Effector memory CD4-positive, alpha-beta T cell (primary cell): ENCODE measurements at places on chromosomes 4 and X.

DNA sequence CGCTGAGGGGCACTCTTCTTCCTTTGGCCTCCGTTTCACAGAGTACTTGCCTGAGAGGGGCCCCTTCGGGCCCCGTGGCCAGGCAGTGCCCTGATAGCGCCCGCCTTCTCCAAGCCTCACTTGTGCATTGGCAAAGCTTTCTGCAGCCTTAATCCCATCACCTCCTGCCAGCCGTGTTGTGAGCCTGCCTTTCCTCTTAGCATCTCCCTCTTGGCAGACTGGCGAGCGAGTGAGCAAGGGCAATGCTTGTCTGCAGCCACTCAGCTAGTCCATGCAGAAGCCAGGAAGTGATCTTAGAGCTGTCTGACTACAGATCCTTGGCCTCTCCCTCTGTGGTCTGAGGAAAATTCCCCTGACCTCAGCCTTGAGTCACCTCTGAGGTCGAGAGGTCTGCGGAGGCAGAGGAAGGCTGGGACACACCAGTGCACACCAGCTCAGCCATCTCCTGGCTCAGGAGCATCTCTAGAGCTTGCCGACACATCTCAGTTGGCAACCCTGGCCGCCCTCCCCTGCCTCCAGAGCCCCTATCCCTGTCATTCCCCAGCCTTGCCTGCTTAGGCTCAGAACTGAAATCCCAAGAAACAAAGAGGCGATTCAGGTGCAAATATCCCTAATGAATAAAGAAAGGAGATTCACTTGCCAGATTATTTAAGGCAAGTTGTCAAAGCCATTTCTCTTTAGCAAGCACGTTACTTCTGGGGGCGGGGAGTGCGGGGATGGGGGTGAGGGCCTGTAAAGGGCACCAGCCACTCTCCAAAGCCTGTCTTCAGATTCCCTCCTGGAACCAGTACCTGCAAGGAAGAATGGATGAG lies 143.5 kb upstream of the MAMLD1 start:
- no peak for DNase-seq

DNA sequence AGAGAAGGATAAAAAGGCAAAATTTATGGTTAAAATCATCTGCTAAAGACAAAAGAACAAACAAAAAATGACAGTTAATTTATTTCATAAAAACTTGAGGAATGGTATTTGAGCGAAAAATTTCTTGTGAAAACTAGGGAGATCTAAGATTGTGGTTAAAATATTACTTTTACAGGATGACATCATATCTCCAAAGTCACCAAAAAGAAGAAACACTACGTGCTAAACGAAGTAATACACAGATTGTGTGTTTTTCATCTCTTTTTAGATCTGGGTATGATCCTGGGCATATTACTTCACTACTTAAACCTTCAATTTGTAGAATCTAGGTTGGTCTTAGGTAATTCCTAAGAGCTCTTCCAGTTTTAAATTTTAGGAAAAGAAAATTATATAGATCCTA lies 107.7 kb downstream of the CAMK2D start:
- no peak for DNase-seq

DNA sequence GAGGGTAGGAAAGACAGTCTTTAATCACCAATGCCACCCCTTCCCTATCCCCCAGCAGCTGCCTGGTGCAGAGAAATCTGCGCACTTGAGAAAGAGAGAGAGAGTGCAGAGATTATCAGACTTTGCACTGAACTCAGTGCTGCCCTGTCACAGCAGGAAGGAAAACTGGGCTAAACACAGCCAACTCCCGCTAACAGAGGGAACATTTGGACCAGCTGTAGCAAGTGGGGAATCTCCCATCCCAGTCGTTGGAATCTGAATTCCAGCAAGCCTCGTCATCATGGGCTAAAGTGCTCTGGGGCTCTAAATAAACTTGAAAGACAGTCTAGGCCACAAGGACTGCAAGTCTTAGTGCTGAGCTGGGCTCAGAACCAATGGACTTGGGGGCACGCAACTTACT lies 168.7 kb downstream of the DLG3 start:
- DNase-seq, result no peak

- DNase-seq, result no peak
These were observed 6.4 kb downstream of the TCEAL8 start for GRCh38 chrX:103248553-103248952.

- DNase-seq, result no peak
These were observed 161.7 kb downstream of the AFAP1 start for GRCh38 chr4:7777871-7778509.

- DNase-seq, result no peak
These were observed 80.5 kb downstream of the NHSL2 start for GRCh38 chrX:71991164-71991563.

DNA sequence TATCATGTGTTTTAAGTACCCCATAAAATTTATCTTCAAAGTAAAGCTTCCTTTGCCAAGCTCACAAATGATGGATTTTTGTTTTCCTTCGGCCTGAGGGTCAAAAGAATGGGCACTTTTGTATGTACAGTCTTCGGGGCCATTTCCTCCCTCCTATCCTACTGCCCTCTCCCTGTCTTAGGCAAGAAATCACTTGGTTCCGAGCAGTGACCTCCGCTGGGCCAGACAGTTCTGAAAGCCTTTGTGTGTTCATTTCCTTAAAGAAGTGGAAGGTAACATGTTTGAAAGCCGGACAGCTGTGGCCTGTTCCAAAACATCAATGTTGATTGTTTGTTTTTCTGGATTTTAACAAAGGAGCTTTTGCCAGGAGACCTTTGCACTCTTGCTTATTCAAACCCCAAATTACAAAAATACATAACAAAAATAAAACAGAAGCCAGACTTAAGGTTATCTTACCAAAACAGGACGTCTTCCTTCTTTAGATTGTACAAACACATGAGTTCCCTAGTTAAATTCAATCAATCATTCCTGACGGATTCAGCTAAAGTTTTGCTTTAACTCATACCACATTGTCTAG lies 110.6 kb upstream of the LIMCH1 start:
- DNase-seq, result no peak

DNA sequence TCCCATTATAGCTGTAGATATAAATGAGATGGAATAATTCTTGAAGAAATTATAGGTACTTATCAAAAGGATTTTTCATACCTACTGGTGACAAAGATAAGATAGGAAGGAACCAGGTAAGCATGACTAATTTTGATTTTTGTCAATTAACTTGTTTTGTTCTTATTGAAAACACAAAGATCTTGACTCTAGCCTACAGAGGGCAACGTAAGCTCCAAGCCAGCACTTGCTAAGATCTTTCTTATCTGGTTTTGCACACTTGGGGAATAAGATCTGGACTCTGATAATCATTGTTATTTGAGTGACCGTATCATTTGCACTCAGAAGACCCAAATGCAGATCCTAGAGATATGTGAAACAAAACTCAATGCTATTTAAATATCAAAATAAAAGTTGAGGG lies 223.4 kb downstream of the VEGFC start:
- no peak for DNase-seq

DNA sequence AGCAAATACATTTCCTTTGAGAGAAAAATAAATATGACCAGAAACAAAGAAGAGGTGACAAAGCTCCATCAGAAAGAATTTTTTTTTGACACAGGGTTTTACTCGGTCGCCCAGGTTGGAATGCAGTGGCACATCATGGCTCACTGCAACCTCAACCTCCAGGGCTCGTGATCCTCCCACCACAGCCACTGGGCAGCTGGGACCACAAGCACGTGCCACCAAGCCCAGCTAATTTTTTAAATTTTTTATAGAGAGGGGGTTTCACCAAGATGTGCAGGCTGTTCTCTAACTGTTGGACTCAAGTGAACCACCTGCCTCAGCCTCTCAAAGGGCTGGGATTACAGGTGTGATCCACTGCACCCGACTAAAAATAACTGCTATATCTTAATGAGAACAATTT lies 10.3 kb downstream of the ADH5 start:
- no peak for DNase-seq

DNA sequence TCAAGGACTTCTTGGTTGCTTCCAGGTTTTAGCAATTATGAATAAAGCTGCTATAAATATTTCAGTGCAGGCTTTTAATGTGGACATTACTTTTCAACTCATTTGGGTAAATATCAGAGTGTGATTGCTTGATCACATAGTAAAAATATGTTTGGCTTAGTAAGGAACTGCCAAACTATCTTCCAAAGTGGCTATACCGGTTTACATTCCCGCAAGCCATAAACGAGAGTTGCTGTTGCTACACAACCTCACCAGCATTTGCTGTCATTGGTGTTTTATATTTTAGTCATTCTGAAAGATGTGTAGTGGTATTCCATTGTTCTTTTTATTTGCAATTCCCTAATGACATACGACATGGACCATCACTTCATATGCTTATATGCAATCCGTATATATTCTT lies 30.9 kb upstream of the SPOCK3 start:
- no peak for DNase-seq

GRCh38 chr4:149370785-149371420 lies 444.7 kb downstream of the IQCM start:
- no peak for DNase-seq

DNA sequence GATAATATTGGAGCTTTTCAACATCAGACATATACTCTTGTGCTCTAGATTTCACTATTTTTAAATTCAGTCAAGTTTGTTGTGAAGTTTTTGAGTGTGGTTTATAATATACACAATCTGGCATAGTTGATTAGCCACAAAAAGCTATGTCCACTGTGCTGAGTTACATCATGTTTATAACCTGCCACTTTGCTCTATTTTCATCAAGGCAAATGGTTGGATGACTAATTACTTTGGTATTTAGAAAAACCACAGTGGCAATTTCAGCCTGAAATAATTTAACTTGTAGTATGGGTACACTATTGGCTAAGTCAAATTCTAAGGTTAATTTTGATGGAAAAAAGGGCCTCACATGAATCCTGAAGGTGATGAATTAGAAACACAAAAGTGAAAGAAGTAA lies 262.6 kb downstream of the C4orf33 start:
- no peak for DNase-seq

- DNase-seq, result no peak
These were observed 26.0 kb downstream of the AMTN start for GRCh38 chr4:70544279-70544868.

DNA sequence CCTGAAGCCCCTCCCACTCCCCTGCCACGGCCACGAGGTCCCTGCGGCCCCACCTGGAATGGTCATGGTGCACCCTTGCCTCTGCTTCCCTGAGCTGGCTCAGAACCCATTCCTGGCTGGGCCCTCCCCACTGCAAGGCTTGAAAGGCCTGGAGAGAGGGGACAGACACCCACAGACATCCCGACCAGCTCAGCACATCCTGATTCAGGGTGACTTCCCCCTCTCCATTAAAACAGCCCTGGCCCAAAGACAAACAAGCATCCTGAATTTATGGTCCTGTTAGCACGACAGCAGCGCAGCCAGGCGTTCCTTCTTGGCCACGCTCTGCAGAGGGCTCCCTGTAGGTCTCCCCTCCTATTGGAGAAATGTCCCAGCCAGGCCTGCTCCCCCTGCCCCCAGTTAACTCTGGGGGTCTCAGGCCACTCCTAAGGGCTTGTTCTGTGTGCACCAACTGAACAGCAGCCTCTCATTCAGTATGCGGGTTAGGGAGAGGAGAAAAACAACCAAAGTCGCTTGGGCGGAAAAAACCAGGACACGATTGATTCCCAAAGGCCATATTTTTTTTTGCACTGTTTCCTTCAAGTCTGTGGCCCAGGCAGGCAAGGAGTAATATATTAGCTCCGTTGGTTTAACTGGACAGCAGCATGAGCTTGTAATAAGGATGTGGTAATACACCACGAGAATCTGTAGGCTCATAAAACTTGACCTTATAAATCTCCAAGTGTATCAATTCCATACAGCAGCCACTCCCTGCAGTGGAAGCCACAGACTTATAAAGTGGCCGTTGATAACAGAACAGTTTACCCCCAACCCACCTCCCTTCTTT lies 106.7 kb upstream of the MSX1 start:
- no peak for DNase-seq

DNA sequence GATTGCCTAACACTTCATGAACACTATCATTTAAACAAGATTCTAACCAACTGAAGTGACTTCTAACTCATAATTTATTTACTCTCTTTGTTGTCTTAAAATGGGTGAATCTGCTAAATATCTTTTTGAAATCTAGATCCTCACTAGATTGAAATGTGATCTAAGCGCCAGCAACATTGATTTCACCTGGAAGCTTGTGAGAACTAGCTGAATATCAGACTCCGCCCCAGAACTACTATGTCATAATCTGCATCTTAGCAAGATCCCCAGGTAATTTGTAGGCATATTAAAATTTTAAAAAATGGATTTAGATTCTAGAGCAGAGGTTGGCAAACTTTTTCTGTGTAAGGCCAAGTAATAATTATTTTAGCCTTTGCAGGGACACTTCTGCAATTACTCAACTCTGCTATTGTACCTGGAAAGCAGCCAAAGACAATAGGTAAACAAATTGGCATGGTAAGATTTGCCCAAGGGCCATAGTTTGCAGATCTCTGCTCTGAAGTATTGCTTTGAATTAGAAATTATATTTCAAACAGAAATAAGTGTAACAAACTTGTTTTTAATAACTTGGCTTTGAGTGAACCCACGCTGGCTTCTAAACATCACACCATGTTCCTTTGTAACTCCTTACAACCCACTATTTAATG lies 121.5 kb downstream of the REELD1 start:
- DNase-seq, result no peak

DNA sequence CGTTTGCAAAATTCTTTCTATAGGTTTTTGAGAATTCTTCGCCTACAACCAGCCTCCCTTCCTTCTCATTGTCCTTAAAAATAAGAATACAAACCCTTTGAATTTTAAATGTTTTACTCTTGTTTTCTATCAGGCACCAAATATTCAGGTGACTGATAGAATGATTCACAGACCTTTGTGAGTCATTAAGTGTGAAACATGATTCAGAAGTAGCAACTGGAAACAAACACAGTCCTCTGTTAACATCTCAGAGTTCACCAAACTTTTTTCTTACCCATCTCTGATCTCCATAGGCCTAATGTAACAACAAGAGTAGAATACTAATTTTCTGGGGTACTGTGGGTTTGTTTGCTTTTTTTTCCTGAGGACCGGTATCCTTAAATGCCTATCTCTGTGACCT lies 63.4 kb upstream of the MAB21L2 start:
- DNase-seq, result no peak

DNA sequence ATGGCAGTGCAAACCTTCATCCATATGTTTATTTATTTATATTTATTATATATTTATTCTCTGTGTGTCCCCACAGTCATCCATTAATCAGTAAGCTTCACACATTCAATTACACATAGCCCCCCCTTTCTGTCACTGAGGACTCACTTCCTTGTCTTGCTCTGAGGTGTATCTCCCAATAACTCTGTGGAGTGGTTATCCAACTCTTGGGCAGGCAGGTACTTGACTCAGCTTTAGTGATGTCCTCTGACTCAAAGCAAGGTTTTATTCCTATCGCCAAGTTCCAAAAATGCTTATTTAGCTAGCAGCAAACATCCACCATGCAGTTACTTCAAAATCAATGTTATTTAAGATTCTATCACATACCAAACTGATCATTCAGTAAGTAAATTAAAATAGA lies 25.2 kb upstream of the NDP start:
- DNase-seq, result no peak
